ENCODE measurements at places on chromosomes 16 and 17.

GRCh38 chr17:52157603-52158449, 688 bp downstream of the CA10 start:
- no peak for DNase-seq

DNA sequence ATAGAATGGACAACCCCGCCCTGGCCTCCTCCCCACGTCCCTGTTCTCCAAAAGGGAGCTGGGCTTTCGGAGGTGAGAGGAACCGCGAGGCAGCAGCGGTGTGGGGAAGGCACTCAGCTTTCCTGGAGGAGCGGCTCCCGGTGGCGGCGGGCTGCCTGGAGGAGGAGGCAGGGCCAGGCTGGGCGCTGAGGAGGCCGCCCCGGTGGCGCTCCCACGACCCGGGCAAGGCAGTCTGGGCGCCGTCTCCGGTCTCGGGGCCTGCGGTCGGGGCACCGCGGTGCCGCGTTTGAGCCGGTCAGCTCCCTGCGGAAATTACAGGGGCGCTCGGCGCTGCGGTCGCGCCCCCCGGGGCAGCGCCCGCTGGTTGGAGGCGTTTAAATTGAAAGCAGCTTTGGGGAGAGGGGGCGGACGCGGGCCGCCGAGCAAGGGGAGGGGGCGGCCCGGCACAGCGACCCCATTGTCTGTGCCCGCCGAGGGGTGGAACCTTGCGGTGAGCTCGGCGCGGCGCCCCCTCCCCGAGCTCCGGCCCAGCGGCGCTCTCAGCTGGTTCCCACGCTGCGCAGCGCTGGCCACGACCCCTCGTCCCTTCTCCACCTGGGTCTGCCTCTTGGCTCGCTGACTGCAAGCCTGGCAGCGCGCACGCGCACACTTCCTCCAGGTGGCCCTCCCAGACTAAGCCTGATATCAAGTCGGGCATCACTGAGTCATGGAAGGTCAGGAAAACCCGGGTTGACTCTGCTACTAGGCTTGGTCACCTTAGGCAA, 58.7 kb upstream of the DLX4 start:
- no peak for DNase-seq

DNA sequence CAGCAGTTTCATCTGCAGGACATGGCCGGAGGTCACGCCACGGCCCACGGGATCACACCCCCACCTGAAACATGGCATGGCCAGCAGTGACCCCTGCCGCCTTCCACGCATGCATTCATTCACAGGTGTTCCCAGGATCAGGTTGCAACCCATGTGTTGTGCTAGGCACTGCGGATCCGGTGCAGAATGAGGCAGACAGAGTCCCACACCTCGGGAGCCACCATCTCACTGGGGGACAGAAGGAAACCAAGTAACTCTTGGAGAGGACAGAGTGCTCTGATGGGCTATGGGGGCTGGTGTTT, 4.3 kb upstream of the MSRB1 start:
- DNase-seq = no peak

DNA sequence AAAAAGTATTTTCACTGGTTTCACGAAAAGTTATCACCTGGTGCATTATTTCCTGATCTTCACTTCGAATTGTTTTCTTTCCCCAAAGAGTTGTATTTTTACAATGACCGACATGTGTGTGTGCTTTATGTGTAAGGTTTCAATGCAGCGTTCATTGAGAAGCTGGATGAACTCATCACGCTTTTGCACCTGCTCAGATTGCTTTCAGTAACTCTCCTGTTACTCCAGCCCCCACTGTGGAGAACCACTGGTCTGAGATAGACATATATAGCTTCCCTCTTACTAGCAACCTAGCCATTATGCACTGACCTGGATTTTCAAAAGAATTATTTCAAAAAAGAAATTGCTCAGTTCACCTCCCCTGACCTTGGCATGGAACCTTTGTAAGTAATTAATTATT, 178.3 kb upstream of the CHMP6 start:
- no peak for DNase-seq

GRCh38 chr17:75114552-75115314, 5.0 kb downstream of the ARMC7 start:
- no peak for DNase-seq

- no peak for DNase-seq
Observed at GRCh38 chr17:66692421-66692690, 142.6 kb upstream of the CACNG5 start.

- no peak for DNase-seq
Observed at GRCh38 chr17:39450051-39450450, 1.0 kb downstream of the MED1 start.
